NCI-H446 (cell line): ENCODE measurements at places on chromosomes 11 and 22.

- DNase-seq = no peak
Measured at GRCh38 chr22:47014636-47015345, 252.3 kb downstream of the TBC1D22A start.

GRCh38 chr11:123588117-123588863 is 66.1 kb downstream of the SCN3B start:
- DNase-seq = no peak

DNA sequence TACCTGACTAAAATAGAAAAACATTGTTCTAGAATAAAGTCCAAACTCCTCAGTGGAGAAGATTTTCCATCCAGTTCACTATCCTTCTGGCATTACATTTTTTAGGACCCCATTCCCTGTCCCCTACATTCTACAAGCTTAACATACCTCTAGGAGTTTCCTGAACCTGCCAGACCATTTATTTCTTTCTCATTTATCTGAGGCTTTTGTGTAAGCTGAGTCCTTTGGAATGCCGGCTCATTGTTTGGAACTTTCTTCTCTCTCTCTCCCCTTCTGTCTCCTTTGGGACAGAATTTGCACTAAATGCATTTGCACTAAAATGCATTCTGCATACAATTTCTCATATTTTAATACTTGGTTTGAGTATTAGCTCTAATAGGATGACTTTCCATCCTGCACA is 393.0 kb upstream of the ANO3 start:
- DNase-seq = no peak

DNA sequence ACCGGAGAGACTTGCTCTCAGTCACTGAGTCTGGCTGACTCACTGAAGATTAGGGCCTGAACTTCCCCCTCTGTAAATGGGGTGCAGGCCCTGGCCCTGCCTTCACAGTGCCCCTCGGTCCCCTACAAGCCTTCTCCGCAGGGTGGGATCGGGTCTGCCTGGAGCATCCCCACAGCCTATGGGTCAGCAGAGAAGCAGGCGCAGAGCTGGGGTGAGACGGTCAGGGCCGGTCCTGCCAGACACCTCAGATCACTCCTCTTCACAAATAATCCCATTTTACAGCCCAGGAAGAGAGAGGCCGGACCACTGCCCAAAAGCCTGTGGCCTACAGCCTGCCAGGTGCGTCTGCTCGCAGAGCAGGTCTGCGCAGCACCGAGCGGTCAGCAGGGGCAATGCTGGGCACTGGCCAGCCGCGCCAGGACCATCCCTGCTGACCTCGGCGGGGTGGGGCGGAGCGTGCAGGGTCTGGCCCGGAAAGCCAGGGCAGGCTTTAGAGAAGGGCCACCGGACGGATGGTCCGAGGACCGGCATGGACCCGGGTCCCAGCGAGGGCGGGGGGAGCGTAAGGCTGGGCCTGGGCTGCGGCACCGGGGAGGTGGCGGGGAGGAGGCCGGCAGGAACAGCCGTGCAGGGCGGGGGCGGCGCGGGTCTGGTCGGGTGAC is 522 bp upstream of the SEPTIN5 start:
- DNase-seq = no peak

GRCh38 chr11:109940816-109941215 is 152.4 kb upstream of the ZC3H12C start:
- DNase-seq = no peak

DNA sequence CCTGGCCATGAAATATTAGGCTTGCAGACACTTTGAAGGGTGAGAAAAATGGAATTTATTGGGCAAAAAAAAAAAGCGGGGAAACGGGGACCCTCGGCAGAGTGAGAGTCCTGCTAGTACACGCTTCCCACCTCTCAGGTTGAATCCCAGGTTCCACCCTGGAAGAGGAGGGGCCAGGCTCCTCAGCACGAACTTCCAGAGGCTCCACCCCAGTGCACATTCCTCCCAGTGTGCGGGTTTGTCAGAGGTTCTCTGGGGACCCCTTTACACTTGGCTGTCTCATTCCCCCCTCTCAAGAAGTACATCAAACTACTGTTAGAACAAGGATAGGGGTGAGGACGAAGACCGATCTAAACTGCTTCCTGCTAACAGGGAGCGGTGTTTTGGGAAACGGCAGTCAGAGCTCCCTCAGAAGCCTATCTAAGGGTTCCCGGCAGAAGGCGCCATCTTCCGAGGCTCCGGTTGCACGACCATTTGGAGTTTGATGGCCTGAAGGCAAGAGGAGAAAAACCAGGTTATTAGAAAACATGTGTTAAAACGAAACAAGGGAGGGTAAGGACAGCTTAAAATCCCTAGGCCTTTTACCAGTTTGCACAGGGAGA is 27.5 kb downstream of the FOLR3 start:
- DNase-seq = no peak

DNA sequence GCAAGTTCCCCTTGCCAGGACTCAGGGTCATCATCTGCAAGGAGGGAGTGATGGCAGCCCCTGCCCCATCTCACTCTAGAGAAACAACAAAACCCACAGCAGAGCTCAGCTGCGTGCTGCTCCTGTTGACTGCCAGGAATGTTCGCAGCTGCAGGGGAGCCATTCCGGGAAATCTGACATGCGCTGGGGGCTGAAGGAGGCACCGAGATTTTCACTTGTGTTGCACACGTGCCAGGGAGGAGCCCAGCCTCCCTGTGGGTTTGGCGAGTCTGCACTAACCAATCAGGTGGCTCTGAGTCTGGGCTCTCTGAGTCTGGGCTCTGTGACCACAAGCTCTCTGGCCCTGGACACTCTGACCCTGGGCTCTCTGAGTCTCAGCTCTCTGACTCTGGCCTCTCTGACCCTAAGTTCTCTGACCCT is 10.5 kb downstream of the FGF3 start:
- DNase-seq = no peak

GRCh38 chr11:66207816-66208215 is 60.6 kb upstream of the RAB1B start:
- no peak for DNase-seq

- no peak for DNase-seq
Measured at GRCh38 chr11:59771605-59772004, 16.4 kb downstream of the STX3 start.

GRCh38 chr11:43644621-43645299 is 35.8 kb upstream of the HSD17B12 start:
- DNase-seq = no peak

DNA sequence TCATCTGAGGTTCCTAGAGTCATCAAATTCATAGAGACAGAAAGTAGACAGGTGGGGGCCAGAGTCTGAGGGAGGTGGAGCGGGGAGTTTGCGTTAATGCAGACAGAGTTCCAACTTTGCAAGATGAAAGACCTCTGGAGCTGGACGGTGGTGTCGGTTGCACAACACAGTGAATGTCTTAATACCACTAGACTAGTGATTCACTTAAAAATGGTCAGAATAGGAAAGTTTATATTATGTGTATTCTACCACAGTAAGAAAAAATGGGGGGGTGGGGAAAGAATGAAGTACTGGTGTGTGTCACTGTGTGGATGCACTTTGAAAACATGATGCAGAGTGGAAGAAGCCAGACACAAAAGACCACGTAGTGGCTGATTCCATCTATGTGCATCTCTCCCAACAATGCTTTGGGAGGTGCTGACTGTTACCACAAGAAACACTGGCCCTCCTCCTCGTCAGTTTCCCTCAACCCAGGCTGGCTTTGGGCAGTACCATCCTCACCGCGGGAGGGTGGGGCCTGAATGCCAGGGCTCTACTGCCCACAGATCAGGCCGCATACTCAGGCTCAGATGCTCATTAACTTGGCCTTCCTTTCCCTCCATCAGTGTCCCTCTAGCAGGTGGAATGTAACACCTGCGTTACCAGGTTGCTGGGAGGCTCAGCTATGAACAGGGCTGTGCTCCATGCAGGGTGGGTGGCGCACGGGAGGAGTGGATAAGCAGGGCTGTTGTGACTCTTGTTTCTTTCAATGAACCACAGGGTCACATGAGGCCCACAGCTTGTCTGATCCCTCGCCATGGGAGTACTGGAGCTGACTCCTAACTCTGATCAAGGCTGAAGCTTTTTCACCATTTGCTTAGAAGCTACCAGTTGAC is 297.0 kb downstream of the CTTN start:
- DNase-seq = no peak

- peak; percentile 24 for DNase-seq
Measured at GRCh38 chr11:45646275-45646927, 19.0 kb downstream of the CHST1 start.

DNA sequence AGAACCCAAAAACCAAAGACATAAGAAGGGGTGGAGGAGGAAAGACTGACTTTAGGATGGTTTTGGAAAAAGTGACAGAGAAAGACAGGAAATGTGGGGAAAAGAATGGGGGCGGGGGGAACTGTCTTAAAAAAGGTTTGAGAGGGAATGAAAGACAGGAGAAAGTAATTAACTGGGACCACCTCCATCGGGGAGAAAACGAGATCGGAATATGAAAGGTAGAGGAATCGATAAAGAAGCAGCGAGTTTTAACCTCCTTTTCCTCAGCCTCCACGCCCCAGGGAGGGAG is 524 bp downstream of the MTMR2 start:
- DNase-seq = peak; percentile 35

- no peak for DNase-seq
Measured at GRCh38 chr22:43539572-43540528, 128.0 kb downstream of the MPPED1 start.

- peak; percentile 87 for DNase-seq
Measured at GRCh38 chr11:75733431-75734107, 15.9 kb downstream of the MOGAT2 start.

GRCh38 chr11:3836903-3837302 is 3.9 kb downstream of the RHOG start:
- no peak for DNase-seq

DNA sequence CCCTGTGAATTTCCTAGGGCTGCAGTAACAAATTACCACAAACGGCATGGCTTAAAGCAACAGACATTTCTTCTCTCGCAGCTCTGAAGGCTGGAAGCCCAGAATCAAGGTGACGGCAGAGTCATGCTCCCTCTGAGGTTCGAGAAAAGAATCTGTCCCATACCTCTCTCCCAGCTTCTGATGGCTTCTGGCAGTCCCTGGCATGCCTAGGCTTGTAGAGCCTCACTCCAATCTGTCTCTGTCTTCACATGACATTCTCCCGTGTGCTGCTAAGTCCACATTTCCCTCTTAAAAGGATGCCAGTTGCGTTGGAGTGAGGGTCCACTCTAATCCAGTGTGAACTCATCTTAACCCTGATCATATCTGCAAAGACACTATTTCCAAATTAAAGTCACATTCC is 116.2 kb downstream of the NECTIN1 start:
- DNase-seq = no peak

DNA sequence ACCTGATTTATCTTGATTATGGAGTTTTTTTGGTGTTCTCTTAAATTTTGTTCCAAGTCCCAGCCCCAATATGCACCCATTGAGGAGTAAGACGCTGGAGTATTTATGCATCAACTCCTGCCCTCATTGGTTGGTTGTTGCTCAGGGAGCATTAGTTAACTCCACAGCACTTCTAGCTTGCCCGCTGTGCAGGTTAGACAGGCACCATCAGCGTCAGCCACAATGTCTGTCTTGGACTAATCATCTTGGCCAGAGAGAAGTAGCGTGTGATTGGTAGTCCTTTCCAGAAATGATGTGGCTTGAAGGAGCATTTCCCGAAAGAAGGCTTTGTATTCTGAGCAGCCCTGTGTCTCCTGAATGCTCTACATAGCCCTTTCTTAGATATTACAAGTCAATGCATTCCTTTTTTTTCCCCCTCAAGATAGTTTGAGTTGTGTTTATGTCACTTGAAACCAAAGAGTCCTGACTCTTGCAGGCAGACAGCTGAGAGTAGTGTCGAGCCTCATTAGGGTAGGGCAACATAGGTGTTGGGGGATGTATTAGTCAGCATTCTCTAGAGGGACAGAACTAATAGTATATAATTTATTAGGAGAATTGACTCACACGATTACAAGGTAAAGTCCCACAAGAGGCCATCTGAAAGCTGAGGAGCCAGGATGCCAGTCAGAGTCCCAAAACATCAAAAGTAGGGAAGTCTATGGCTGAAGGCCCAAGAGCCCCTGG is 94.6 kb upstream of the RCN1 start:
- no peak for DNase-seq

DNA sequence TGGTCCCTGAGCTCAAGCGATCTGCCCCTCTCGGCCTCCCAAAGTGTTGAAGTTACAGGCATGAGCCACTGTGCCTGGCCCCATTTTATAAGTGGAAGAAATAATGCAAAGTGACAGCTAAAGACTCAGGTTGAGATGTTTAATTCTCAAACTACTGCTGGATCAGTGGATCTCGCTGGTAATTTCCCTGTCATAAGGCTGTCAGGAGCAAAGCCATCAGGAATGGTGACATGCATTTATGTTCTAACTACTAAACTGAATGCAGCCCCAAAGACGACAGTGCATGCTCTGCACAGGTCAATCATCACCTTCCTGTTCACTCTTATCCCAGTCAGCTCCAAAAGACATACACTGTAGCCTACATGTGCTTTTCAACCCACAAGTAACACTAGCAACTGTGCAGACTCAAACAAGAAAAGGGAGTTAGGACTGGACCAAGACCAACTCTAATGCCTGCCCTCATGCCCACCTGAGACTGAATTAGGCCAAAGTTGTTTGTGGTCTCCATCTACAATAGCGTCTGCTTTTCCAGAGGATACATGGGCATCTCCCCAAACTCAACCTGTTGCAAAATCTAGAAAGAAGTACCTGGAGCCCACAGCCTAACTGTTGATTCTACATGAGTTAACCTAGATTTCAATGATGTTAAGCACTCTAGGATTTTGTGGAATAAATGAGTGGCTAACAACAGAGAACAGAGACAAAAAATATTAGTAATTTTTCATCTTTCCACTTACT is 14.8 kb downstream of the TMEM216 start:
- no peak for DNase-seq

- no peak for DNase-seq
Measured at GRCh38 chr11:17954395-17955252, 58.2 kb downstream of the SERGEF start.

- DNase-seq = peak; percentile 37
Measured at GRCh38 chr22:19631899-19632667, 82.2 kb upstream of the SEPTIN5 start.

- DNase-seq = no peak
Measured at GRCh38 chr11:44454666-44455065, 110.8 kb upstream of the CD82 start.

- no peak for DNase-seq
Measured at GRCh38 chr11:113960702-113961330, 14.1 kb upstream of the HTR3A start.

- no peak for DNase-seq
Measured at GRCh38 chr11:14813516-14813915, 78.5 kb downstream of the CYP2R1 start.

DNA sequence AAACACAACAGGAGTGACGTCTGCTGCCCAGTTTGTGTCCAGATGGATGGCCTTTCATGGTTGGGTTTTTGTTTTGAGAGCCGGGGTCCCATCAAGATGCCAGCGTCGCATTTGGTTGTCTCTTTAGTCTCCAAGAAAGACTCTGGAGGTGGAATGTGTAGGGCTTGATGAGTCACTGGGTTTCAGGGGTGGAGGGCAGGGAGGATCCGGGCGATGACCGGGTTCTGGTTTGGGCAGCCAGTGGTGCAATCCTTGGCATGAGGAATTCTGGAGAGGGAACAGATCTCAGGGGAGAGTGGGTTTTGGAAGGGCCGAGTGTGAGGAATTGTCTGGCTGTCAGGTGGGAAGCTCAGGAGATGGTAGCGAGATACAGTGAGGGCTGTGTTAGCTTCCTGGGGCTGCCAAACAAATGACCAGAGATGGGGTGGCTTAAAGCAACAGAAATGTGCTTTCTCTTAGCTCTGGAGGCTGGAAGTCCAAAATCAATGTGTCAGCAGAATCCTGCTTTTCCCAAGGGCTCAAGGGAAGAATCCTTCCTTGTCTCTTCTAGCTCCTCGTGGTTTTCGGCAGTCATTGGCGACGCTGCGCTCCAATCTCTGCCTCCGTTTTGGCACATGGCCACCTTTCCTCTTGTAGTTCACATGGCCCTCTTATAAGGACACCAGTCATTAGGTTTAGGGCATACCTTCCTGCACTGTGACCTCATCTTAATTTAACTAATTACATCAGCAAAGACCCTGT is 26.4 kb upstream of the PPFIA1 start:
- DNase-seq = no peak
